ENCODE measurements at places on chromosomes 3 and 15.

DNA sequence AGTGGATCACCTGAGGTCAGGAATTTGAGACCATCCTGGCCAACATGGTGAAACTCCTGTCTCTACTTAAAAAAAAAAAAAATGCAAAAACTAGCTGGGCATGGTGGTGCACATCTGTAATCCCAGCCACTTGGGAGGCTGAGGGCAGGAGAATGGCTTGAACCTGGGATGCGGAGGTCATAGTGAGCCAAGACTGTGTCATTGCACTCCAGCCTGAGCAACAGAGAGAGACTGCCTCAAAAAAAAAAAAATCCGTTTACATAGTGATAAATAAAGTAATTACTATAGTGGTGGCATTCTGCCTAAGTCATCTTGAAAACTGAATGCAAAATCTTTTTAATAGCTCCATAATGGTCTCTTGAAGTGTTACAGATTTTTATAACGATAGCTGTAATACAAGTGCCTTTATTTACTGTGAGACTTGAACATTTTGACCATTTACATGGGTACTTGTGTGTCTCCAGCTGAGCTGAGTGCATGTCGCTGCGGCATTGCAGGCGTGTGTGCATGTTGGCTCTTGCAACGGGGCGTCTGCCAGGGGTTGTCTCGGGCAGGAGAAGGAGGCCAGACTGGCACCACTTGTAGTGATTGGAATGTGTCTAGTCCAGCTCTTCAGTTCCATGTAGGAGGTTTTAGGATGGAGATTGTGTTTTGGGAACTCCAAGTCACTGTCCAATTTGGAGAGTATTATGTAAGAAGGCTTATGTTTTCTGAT, 111.9 kb downstream of the IGF1R start:
- no peak for DNase-seq

DNA sequence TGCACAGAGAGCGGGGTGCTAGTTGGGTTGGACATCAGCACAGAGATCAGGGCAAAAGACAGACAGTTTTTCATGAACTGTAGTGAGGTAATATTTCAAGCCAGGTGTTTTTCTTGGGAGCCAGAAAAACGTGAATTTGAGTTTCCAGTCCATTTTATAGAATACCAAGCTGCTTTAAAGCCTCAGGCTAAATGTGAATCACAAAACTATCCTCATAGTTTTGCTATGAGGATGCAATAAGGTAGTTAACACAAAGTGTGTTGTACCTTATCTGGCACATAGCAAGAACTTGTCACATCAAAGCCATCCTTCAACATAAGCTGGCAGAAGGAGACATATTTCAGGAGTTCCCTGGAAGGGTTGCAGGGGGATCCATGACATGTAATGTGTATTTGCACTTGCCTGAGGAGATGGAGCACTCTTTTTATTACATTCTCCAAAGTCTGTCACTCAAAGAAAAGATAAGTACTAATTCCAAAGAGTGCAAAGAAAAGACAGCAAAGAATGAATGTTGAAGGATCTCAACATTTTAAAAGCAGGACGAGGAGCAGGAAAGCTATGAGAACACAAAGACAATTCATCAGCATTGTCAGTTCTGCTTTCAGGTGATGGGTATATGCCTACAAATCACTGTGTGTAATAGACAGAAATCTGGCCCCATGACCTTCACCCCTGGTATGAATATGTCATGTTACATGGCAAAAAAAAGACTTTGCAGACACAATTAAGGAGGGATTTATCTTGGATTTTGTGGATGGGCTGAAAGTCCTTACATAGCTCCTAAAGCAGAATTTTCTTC, 1046.4 kb downstream of the NTRK3 start:
- DNase-seq, result no peak

GRCh38 chr15:42273900-42274701, 868 bp upstream of the TMEM87A start:
- DNase-seq, result peak; percentile 43

DNA sequence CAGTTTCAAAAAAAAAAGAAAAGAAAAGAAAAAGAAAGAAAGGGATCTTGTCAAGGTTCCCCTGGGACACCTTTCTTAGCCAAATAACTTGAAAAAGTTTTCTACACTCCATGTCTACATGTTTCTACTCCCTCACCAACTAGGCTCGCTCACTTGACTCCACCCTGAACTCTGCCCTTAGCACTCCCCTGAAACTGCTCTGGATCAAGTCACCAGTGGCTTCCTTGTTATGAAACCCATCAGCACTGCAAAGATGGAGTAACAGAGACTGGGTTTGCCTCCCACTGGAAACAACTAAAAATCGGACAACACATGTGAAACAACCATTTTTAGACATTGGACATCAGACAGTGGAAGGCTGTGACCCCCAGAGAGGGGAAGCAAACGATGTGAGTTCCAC, 36.8 kb downstream of the TMEM40 start:
- DNase-seq, result no peak

DNA sequence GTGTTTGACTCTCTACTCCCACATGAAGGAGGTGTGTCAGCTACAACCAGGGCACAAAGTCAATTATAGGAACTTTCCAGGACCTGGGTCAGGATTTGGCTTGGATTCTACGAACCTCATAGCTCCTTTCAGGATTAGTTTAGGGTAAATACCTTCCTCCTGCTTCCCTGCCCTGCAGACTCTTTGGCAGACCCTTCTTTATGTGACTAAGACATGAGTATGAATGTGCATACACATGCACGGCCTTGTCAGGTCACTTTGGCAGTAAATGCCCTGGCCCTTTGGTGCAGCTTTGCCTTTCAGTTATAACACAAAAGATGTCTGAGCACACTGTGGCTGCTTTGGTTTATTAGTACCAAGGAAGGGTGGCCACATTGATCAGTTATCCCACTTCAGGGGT, 68.9 kb downstream of the GHSR start:
- no peak for DNase-seq
